CD4-positive, alpha-beta T cell treated with Interleukin-1 beta for 1 hour (primary cell): ENCODE measurements at places on chromosomes 6 and 20.

DNA sequence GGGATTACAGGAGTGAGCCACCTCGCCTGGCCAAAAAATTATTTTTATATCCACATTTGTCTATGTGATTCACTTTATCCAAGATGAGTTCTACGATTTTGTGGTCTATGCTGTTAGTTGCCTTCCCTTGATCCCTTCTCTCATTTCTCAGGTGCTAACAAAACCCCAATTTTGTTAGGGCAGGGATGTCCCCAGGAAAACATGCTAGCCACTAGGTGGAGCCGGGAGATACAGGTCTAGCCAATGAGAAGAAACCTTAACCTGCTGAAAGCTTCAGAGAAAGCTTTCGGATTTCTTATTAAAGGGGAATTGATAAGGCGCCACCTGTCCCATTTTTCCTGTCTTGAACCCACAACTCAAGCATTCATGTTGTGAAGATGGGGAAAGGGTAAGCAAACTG is 167.4 kb upstream of the OLIG3 start:
- peak; percentile 20 for DNase-seq

- DNase-seq = peak; percentile 28
These were observed 28.3 kb downstream of the RSPO4 start for GRCh38 chr20:973785-974194.

DNA sequence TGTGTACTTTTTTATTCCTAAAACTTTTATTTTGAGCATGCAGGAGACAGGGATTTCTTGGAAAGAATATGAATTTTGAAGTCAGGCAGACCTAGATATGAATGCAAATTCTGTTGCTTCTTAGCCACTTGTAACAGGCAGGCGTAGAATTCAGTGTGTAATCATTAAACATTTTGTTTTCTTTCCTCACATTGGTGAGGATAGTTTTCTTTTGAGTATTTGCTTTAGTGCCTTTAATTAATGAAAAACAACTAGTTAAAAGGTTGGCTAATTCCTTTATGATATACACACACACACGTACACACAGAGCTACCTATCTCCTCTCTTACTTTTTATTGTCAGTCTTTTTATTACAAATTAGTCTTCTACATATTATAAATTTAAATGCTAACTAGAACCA is 342.3 kb downstream of the CDKAL1 start:
- DNase-seq = no peak

GRCh38 chr6:49463612-49463967 is 420 bp downstream of the CENPQ start:
- DNase-seq = peak; percentile 6

DNA sequence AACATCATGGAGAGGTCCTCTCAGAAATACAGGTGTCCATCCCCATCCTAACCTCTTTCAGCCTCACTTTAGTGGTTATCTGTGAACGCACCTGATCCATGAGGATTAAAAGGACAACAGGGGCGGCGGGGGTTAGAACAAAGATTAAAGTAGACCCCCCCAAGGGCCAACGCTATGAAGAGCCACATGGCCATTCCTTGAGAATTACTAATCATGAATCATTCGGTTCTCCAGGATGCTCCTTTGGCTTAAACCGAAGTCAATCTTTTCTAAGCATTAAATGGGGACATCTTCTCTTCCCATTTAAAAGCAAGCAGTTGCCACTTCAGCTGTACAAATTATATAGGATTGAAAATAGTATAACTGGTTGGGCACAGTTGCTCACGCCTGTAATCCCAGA is 212.4 kb downstream of the GMPR start:
- DNase-seq = no peak

GRCh38 chr6:133893946-133894345 is 5.0 kb downstream of the TCF21 start:
- no peak for DNase-seq

GRCh38 chr6:56995347-56995902 is 40.5 kb downstream of the BEND6 start:
- DNase-seq = no peak

- no peak for DNase-seq
These were observed 418.5 kb upstream of the JARID2 start for GRCh38 chr6:14827354-14827753.

DNA sequence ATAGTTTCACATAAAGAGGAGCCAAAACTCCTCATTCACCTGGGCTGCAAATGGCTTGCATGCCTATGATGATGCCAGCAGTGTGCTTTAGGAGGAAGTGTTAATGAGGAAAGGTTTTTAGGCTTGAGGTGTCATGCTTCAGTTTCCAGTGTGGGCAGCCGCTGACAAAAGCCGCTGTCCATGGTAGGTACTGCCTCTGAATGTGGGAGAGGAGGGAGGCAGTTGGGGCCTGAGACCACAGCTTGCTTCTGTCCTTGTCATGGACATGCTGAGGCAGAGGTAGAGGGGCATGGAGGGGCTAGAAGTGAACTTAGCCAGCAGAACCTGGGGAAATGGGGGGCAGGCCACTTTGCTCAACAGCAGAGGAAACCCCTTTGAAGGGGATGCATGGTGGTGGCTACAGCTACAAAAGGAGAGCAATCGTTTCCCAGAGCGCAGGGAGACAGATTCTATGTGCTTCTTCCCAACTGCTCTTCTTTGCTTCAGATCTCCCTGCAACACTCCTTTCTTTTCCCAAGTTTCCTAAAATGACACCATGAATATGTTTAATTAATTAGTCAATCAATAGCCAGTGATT is 372.1 kb upstream of the CNR1 start:
- DNase-seq = no peak

GRCh38 chr20:24942679-24943078 is 6.4 kb upstream of the CST7 start:
- DNase-seq = no peak
